ENCODE measurements at places on chromosomes 1 and 21.

DNA sequence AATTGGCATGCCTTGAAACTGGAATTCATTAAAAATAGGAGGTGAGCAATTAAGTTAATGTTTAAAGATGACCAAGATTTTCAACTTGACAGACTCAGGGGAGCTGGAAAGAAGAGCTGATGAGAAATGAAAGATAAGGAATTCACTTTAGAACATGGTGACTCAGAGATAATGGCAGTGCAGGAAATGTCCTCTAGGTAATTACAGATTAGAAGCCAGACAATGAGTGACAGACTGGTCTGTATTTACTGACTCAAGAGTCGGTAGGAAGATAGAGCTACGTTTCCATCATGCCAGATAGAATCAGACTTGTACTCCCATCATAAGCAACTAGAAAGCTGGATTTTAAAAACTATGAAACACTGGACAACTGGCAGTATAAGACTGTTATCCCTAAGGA lies 151.6 kb downstream of the AJAP1 start:
- DNase-seq = no peak

DNA sequence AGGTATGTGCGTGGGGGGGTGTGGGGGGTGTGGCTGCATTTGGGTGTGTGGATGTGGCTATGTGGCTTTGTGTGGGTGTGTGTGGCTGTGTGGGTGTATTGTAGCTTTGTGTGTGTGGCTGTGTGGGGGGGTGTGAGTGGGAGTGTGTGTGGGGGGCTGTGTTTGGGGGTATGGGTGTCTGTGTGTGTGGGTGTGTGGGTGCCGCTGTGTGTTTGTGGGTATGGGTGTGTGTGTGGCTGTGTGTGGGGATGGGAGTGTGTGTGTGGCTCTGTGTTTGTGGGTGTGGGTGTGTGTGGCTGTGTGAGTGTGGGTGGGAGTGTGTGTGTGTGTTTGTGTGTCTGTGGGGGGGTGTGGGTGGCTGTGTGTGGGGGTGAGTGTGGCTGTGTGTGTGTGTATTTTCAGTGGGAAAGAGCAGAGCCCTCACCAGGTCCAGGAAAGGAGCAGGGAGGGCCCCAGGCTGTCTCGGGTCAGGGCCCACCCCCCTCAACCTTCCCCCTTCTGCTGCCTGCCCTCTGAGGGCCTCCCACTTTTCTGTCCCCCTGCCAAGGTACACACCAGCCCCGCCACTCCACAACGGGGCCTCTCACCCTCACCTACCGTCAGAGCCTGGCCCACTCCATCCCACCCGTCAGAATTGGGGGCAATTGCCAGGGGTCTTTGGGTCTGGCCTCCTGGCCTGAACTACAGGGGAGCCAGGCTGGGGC lies 1.9 kb upstream of the COL8A2 start:
- no peak for DNase-seq

- no peak for DNase-seq
Observed at GRCh38 chr1:63074321-63074720, 248.0 kb upstream of the FOXD3 start.

DNA sequence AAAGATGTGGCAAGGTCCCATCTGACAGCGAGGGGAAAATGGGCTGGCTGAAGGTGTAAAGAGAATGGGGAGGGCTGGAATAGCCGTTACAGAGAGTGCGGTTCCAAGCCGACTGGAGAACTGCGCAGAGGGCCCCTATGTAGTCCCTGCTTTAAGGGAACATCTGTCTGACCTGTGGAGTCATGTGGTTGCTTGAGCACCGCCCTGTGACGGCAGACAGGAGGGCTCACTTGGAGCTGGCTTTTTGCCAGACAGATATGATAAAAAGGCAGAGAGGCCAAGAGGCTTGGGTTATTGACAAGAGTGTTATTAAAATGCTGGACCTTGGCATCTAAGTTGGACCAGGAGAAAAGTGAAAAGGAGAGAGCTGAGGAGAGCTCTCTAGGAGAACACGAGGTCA lies 5.9 kb upstream of the PTPRF start:
- DNase-seq = no peak

- DNase-seq = no peak
Observed at GRCh38 chr1:201648066-201648906, 109.4 kb downstream of the NAV1 start.

DNA sequence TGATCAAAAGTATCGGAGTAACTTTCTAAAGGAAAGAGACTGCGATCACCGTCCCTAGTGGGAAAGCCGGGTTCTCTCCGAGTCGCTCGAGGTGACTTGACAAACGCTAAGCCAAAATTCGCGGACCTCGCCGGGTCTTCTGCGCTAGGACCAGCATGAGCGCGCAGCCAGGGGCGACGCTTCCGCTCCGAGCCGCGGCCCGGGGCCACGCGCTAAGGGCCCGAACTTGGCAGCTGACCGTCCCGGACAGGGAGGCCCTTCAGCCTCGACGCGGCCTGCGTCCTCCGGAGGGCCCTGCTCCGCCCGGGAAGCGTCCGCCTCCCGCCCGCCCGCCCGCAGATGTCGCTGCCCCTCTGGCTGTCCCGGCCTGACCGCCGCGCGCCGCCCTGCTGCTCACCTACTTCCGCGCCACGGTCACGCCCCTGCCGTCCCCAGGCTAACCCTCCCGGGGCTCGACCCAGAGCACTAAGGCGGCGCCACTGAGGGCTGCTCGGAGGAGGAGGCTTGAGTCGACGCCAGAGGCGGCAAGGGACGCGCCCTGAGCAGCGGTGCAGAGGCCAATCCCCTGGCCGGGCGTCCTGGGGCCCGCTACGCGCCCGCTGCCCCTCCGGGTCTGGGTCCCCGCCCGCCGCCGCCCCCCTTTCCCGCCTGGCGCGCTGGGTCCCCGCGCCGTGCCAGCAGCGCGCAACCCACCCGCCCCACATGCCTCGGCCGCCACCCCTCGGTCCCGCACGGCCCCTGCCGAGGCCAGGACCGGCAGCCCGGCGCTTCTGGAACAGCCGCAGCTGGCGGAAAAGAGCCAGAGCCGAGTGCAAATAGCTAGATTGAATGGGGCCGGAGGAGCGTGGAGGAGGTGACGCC lies 896 bp upstream of the DUSP10 start:
- DNase-seq = peak; percentile 85

GRCh38 chr1:151124763-151125403 lies 21.5 kb downstream of the SEMA6C start:
- no peak for DNase-seq

- DNase-seq = no peak
Observed at GRCh38 chr1:150256554-150257341, 826 bp upstream of the CA14 start.

DNA sequence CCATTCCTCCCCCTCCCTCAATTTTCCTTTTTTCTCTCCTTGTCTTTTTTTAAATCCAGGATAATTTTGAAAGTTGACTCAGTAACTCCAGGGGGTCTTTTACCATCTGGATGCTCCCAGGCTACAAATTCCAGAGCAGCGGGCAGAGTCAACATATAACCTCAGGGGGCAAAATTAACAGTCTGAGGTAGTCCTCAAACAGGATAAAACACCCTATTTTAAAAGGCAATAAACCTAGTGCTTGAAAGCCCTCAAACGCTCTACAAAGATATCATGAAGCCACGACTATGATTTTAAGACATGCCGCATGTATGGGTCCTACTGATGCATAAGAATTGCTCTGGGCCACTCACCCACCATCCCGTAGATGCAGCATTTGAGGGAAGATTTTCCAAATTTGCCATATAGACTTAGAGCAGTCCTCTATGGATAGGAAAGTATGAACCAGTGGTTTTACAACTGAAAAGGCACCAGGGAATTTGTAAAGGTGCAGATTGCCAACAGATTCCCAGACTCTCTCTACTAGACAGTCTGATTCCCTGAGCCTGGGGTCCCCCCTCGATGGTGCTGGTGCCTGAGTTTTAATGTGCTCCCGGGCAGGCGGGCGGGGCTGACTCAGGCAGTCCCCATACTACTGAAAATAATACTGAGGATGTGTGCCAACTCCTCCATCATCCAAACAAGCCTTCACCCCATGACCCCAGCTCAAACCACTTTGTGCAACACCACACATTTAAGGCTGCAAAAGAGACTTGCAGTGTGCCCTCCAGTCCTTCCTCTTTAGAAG lies 37.2 kb downstream of the PTPN14 start:
- no peak for DNase-seq

- no peak for DNase-seq
Observed at GRCh38 chr1:58324558-58324957, 222.0 kb downstream of the OMA1 start.

DNA sequence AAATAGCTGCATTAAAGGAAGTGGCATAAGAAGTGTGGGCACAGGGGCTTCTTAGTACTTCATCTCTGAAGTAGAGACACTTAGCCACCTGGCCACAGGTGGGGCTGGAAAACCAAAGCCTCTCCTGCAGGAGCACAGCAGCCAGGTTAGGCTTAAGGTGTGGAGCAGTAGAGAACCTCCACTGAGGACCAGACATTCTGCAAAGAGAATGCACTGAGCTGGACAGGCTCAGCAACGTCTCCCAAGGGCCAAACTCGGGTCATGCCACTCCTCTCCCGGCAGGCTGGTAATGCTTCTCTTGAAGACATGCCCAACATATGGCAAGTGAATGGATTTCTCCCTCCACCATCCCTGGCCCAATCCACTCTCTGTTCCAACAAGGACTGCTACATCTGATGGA lies 33.0 kb upstream of the LRRC38 start:
- DNase-seq = no peak

GRCh38 chr1:216183007-216183406 lies 240.2 kb downstream of the USH2A start:
- DNase-seq = no peak

DNA sequence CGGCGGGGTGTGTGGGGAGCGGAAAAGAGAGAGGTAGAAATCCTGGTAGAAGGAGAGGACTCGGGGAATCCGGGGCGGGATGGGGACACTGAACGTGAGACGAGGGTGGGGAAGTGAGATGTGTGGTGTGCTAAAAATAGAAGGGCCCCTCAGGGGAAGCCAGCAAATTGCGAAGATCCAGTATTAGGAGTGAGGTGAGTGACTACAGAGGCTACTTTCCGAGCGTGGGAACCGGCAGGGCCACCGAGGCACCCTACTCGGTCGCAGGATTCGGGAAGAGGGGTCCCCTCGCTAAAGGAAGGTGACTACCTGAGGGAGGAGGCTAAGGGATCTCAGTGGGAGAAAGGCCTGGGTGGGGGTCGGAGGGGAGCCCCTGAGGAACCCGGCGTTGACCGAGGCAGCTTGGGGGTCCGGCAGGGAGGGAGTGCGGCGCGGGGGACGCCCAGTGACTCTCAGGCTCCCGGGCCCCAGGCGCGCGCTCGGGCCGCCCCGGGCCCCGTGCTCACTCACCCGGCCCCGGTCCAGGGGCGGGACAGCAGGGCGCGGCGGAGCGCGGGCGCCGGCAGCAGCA lies 318 bp downstream of the ALDH4A1 start:
- DNase-seq = no peak

- no peak for DNase-seq
Observed at GRCh38 chr1:82690411-82690810, 889.7 kb downstream of the ADGRL2 start.

- DNase-seq = no peak
Observed at GRCh38 chr1:208118841-208119606, 125.2 kb downstream of the PLXNA2 start.

DNA sequence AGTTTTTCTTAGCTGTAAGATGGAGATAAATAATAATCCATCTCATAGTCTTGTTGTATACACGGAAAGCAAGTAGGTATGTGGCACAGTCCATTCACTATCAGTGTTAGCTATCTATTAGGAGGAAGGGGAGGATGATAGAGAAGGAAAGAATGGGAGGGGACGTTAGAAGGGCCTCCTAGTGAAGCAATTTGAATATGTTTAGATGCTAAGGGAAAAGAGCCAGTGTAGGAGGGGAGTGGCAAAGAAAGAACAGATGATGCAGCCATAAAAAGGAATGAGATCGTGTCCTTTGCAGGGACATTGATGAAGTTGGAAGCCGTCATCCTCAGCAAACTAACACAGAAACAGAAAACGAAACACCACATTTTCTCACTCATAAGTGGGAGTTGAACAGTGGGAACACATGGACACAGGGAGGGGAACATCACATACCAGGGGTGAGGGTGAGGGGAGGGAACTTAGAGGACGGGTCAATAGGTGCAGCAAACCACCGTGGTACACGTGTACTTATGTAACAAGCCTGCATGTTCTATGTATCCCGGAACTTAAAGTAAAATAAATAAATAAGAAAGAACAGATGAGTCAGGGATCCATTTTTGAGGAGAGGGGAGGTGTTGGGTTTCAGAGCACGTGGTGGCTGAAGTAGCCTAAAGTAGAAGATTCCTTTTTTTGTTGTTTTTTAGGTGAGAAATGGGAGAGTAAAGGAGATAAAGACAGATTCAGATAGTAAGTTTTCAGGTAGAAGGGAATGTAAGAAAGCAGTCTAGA lies 124.1 kb downstream of the POU2F1 start:
- DNase-seq = no peak

GRCh38 chr21:42561762-42562650 lies 48.4 kb downstream of the SLC37A1 start:
- no peak for DNase-seq

- DNase-seq = no peak
Observed at GRCh38 chr1:3521426-3521825, 67.0 kb downstream of the ARHGEF16 start.

DNA sequence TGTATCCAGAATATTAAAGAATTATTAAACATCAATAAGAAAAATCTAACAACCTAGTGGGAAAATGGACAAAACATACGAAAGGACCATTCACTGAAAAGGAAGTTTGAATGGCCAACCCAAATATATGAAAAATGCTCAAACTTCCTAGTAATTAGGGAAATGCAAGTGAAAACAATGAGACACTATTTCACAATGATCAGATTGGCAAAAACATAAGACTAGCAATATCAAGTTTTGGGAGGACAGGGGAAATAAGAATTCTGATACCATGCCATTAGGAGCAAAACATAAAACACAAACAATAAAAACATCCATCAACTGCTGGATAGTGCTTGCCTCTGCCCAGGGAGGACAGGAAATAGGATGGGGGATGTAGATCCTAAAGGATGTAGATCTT lies 14.3 kb downstream of the XCL2 start:
- DNase-seq = peak; percentile 62

DNA sequence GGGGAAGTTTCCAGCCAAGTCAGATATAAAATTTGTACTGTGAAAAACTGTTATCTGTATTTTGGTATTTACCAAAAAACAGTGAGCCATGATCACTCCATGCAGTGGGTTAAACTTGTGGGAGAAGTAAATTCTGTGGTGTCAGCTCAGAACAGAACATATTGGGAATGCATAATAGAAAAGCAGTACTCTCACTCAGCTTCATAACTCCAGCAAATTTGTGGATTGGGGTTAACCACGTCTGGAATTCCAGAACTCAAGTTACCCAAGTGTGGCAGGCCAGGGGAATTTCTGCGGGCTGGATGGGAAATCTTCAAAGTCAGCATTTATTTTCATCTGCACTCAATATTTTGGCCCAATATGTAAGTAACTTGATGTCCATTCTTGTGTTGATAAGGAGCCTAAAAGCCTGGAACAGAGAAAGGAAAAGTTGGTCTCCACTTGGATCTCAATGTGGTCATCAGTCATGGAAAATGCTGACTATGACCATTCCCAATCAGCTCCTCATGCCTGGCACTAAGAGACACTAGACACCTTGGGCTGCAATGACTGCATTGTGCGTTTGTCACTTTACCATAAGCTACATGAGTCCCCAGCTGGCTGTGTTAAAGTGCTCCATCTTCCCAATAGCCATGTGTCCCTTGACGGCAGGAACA lies 39.1 kb upstream of the ENAH start:
- DNase-seq = no peak

- DNase-seq = no peak
Observed at GRCh38 chr1:222243902-222244301, 304.0 kb downstream of the HHIPL2 start.

- no peak for DNase-seq
Observed at GRCh38 chr1:32741413-32742198, 39.0 kb upstream of the SYNC start.

All from CD14-positive monocyte (primary cell).